Activated CD4-positive, CD25-positive, alpha-beta regulatory T cell (primary cell): ENCODE measurements at places on chromosomes 3 and 15.

- DNase-seq: no peak
Measured at GRCh38 chr15:73755481-73755880, 2.3 kb upstream of the INSYN1 start.

DNA sequence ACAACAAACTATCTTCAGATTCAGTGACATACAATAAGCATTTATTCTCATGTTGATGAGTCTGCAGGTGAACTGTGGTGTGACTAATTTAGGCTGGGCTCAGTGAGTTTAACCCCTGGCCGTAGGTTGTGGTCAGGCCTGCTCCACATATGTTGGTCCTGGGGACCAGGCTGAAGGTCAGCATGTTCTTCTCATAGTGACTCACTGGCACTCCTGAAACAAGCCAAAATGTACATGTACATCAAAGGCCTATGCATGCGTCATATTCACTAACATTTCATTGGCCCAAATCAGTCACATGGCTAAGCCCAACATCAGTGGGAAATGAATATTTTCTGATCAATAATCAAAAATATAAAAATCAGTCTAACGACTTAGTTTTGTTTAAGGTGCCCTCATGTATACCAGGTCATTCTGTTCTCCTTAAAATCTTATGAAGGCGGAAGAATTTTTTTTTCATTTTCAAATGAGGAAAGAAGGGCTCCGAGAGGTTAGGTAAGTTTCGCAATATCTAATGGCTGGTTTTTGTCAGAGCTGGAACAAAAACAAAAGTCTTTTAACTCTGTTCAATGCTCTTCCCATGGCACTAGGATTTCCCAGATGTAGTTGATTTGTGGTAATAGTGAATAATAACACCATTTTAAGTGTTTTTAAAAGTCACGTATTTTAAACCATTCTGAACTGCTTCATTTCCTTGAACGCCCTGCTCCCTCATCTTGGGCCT is 148.5 kb downstream of the MFSD1 start:
- no peak for DNase-seq

DNA sequence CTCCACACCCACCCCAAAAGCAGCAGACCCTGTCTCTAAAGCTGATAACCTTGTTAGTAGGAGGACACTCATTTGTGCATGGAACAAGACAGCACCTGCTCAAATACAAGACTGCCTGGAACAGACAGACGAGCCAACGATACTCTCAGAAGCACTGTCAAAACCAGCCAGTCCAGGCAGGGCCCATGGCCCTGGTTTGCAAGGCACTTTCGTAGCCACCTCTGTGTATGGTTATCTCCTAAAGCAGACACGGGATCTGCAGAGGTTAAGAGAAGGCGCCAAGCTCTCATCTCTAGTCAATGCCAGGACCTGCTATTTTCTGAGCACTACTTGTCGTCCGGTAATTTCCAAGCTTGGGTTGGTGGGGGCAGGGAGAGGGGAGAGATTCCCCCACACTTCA is 10.5 kb downstream of the NTRK3 start:
- no peak for DNase-seq

DNA sequence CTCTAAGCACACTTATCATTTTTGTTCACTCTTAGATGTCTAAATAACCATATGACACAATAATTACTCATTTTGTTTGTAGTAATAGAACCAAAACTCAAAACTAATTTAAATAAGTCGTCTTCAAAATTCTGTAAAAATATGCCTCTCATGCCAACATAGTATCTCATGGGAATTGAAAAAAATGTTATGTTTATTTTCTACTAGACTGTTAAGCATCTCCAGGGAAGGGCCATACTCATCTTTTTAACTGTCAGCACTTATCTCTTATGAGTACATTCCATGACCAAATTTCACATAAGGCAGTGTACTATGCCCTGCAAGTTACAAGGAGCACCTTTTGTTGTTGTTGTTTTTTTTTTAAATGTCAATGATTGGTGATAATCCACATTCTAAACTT is 18.3 kb upstream of the USF3 start:
- DNase-seq: no peak

DNA sequence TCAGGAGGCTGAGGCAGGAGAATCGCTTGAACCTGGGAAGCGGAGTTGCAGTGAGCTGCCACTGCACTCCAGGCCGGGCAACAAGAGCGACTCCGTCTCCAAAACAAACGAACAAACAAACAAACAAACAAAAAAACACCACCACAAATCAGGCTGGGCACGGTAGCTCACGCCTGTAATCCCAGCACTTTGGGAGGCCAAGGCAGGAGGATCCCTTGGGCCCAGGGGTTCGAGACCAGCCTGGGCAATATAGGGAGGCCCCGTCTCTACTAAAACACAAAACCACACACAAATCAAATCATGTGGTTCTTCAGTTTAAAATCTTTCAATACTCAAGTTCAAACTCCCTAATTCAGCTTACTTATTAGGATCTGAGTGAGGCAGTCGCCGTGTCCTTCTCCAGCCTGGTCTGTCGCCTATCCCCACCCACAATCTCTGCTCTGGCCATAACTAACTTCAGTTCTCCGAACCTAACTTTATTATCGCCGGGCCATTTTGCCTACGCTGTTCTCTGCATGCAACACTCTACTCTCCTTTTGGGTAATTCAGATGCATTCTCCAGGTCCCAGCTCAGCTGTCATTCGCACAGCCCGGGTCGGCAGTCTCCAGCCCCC is 660 bp upstream of the RTF1 start:
- no peak for DNase-seq

GRCh38 chr15:45242289-45242688 is 9.7 kb upstream of the SLC28A2 start:
- DNase-seq: no peak

DNA sequence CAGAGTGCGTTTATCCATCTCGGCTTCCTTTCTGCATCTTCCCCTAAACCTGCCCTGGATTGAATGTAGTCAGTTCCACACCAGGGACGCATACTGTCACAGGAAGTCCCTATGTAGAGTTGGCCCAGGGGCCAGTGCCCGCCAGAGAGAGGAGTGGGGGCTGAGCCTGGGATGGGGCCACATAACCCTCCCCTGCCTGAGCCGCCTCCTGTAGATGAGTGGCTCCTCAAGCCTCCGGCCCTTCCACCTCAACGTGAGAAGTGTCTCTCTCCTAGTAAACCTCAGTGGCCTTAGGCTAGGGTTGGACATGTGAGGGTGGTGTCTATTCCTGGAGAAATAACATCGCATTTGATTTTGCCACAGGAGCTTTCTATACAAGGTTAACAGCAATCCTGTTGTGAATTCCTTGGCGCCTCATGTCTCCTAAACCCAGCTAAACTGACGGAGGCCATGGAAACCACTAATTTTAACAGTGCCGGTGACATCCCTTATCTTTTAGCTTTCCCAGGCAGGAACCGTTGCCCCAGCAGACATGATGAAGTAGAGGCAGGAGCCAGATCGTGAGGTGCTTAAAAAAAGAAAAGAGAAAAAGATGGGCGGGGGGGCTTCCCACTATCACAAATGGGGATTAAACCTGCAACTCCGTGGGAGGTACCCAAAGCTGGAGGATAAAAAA is 171.1 kb downstream of the CHDH start:
- no peak for DNase-seq

DNA sequence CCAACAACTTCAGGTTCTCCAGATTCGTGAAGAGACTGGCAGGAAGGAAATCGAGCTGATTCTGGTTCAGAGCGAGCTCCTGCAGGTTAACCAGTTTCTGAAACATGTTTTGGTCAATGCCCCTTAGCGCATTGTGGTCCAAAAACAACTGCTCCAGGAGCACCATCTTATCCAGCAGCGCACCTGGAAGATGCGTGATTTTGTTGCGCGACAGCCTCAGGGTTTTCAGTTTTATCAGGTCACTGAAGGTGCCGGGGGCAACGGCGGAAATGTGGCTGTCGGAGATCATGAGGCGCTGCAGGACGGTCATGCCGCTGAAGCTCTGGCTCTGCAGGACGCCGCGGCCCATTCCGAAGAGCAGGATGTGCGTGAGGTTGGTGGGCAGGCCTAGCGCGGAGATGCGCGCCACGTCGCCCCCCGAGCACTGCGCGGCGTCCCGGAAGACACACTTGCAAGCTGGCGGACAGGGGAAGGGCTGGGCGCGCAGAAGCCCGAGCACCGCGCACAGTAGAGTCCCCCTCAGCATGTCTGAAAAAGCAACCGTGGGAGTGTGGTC is 1.2 kb downstream of the GP5 start:
- DNase-seq: no peak

GRCh38 chr3:104554425-104554824 is 812.3 kb upstream of the ALCAM start:
- no peak for DNase-seq

DNA sequence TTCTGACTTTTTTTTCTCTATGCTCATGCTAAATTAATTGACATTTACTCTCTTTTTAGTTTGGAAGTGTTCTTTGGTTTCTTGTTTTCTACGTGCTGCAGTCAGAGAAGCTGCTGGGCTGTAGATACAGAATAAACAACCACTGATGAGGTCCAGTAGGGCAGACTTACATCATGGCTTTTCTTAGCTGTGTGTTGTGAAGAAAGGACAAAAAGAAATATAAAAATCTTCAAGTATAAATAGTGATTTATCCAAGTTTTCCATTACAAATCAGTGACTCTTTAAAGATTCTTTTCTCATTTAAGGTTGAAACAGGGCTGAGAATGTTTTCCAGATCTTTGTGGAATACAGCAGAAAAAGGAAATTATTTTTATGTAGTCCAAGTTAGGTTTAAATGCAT is 122.2 kb downstream of the CMSS1 start:
- DNase-seq: no peak

- no peak for DNase-seq
Measured at GRCh38 chr15:44149224-44149623, 45.8 kb downstream of the FRMD5 start.

- no peak for DNase-seq
Measured at GRCh38 chr3:114685161-114685560, 391.3 kb downstream of the TIGIT start.

- DNase-seq: no peak
Measured at GRCh38 chr15:28086175-28086703, 12.9 kb downstream of the OCA2 start.

GRCh38 chr15:73751899-73752805 is 999 bp downstream of the INSYN1 start:
- DNase-seq: no peak

DNA sequence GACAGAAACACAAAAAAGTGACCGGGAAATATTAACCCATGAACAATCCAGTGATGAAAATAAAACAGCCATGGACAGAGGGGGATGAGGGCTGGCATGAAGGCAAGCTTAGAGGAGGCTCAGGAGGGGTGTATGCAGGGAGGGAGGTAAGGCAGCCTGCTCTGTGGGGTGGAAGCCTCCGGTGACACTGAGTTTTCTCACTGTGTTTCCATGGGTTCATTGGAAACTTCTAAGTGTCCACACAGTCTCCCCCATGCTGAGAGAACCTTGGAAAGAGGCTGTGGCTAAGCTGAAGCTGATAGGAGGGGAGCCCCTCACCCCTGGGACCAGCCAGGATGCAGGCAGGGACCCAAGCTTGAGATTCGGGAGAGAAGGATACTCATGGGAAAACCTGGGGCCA is 6.8 kb upstream of the SKOR1 start:
- DNase-seq: no peak

GRCh38 chr15:78272316-78272715 is 8.0 kb downstream of the DNAJA4 start:
- DNase-seq: no peak

- DNase-seq: no peak
Measured at GRCh38 chr3:16480861-16481545, 32.5 kb downstream of the RFTN1 start.

- no peak for DNase-seq
Measured at GRCh38 chr15:41727143-41727542, 47.1 kb upstream of the MAPKBP1 start.

- DNase-seq: no peak
Measured at GRCh38 chr3:124800511-124801258, 70.4 kb downstream of the UMPS start.

DNA sequence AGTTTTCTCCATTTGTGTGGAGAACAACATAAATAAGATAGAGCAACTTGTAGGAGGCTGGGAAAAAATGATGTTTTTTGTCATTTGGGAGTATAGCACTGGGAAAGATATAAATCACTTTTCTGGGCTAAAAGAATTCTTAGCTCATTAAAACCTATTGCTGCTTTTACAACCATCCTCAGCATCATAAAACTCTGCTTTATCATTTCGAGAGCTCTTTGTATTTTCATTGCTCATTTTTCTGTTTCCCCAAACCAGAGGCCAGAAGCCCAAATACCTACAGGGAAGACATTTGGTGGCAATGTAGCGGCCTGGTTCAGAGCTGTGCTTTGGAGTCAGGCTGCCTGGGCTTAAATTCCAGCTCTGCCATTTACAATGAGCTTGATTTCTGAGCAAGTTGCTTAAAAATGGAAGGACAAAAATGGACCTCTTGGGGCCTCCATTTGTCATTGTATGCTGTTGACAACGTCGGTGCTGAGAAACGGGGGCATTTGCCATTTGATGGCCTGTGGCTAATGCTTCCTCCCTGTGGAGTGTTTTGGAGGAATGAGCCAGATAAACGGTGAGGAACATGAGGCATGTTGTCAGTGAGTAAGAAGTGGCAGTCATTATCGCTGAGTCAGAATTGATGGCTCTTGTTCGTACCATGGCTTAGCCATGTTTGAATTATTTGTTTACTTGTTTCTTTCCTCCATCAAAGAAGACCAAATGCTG is 260.0 kb downstream of the EBLN2 start:
- DNase-seq: no peak

- DNase-seq: no peak
Measured at GRCh38 chr3:135023996-135024658, 229.1 kb downstream of the EPHB1 start.

DNA sequence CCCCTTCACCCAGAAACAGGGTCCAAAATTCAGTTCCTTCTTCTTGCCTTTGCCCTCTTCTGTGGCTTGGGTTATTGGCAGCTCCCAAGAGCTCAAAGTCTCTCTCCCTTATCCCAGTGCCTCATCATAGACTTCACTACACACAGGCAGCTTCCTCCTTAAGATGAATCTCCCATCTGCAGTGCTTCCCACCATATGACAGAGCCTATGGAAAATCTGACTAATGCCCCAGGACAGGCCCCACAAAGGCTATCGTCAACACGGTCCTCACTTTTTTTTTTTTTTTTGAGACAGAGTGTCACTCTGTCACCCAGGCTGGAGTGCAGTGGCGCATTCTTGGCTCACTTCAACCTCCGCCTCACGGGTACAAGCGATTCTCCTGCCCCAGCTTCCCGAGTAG is 194.1 kb downstream of the MEX3B start:
- DNase-seq: no peak

- DNase-seq: no peak
Measured at GRCh38 chr3:32457971-32458471, 44.6 kb downstream of the CMTM6 start.

- DNase-seq: no peak
Measured at GRCh38 chr15:47802216-47802615, 84.9 kb downstream of the SEMA6D start.

GRCh38 chr3:183484431-183485075 is 56.1 kb upstream of the MCF2L2 start:
- DNase-seq: no peak

GRCh38 chr3:137471558-137472204 is 292.4 kb upstream of the SOX14 start:
- no peak for DNase-seq

- DNase-seq: no peak
Measured at GRCh38 chr15:49706805-49707204, 86.0 kb downstream of the DTWD1 start.
